ENCODE measurements at places on chromosomes 4 and X.

DNA sequence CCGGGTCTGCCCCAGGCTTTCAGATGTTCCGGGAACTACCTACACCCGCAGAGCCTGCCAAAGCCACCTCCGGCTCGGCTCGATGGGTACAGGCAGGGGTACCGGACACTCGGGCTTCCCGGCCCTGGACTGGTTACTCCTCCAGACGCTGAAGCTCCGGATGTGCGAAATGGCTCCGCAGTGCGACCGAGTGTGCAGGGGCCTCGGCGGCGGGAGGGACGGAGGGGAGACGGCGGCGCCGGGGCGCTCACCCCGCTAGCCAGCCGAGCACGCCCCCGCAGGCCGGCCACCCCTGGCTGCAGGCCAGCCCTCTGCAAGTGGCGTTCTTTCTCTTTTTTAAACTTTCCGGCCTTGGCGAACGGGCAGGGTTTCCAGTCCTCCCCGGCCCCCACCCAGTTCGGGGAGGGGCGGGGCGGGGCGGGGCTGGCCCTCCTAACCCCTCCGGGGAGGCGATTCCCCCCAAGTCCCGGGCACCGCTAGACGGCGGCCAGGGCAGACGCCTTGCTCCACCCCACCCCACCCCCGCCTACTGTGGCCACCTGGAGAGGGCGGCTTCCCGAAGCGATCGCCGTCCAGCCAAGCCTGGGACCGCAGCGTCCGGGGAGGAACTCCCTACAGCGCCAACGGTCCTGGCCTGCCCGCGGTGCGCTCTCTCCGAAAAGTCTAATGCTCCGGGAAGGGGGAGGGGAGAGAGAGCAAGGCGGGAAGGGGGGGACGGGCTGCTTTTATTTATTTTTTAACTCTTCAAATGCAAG, 7.5 kb downstream of the BCOR start:
- no peak for DNase-seq

DNA sequence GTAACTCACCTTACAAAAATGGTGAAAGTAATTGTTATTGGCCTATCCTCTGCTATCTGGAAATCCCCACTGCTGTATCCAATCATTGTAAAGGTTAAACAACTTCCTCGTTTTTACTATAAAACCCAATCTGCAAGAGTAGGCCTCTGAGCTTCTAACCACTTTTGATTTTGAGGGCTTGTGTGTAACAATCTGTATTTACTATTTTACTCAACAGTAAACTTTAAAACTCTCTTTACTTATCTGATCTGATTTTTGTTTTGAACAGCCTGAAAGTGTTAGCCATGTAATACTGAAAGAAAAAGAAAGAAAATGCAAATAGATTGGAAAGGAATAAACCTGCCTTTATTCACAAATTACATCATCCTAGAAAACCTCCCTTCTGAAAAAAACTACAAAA, 63.1 kb downstream of the SLC10A7 start:
- DNase-seq: no peak

DNA sequence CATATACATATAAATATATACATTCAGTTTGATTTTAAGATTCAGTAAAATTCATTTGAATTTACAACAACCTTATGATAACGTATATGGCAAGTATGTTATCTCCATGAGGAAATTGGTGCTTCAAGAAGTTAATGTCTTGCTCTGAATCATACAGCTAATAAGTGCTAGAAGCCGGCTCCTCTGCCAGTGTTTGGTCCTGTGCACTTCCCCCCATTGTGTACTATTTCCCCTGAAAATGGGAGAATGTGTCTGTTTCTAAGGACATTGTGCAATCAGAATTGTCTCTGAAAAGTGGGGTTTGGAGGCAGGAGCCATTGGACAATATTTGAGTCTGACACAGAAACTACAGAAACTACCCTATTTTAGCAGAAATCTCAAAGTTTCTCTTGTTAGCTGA, 135.9 kb downstream of the CPE start:
- DNase-seq: no peak

- DNase-seq: no peak
Measured at GRCh38 chr4:123682931-123683330, 286.3 kb downstream of the SPRY1 start.

DNA sequence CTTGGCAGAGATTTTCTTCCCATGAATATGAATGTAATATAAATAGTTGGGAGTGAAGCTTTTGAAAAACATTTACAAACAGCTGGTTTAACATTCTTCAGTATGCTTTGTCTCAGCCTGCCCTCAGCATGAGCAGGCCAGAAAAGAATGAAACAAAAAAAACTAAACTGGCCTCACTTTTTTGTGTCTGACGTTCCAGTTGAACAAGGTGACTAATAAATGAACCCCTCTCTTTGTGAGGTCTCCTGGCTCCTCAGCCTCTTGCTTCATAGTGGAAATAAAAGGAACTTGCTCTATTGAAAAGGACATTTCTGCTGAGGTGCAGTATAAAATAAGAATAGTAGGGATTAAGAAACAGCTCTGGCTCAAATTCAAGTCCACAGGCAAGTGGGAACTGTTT, 9.4 kb downstream of the CHST7 start:
- DNase-seq: no peak
